DMS53 (cell line): ENCODE measurements at places on chromosomes 2 and 18.

DNA sequence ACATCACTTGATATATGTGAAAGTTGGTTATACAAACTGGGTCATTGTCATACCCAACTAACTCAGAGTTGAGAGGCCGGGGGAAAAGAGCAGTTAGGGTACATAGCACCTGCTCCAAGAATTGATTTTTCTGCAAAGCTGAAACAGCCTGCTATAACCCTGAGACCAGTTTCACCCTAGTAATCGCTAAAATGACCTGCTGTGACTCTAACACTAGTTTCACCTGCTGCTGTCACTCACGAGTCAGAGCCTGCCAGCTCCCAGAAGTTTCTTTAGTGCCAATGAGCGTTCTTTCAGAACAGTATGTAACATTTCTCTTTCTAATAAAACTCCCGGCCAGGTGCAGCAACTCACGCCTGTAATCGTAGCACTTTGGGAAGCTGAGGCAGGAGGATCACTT is 28.0 kb downstream of the SRSF7 start:
- DNase-seq: no peak

DNA sequence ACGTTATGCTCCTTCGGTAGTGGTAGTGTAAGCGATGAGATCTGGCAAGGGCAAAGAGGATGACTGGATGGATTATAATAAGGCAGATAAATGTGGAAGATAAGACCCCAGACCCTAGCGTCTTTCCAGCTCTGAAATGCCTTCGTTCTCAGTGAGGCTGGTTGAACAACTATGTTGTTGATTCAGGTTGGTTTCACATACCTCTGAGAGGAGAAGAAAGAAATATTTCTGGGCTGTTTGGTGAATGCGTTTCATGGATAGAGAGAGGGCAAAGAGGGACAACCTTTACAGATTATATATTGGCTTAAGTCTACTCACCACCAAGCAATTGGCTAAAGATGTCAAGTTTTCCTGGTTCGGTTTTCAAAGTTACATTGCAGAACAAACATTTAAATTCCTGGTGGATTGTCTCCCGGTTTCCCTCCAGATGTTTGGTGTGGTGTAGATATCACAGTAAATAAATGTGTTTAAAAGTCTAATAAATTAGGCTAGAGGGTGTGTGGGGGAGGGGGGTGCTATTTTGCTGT is 190.1 kb upstream of the GLI2 start:
- no peak for DNase-seq

GRCh38 chr2:109069331-109070194 is 59.4 kb upstream of the SH3RF3 start:
- DNase-seq: peak; percentile 40

GRCh38 chr2:10481055-10481665 is 33.0 kb upstream of the ODC1 start:
- DNase-seq: no peak

DNA sequence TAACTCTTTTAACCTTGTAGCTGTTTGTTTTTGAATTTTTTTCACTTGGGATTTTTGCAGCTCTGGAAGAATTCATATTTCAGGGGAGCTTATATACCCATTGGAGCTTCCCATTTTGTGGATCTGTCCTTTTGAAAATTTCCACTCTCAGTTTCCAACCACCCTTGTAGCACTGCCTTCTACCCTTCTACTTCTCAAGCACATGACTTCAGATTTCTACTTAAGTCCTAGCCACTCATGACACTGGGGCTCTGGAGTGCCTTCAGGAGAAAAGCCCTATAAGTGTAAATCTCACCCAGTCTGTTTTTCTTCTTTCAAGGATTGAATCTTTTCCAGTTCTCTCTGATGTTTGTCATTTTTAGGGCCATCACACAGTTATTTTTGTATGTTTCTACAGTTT is 283.7 kb upstream of the KCNH7 start:
- no peak for DNase-seq

DNA sequence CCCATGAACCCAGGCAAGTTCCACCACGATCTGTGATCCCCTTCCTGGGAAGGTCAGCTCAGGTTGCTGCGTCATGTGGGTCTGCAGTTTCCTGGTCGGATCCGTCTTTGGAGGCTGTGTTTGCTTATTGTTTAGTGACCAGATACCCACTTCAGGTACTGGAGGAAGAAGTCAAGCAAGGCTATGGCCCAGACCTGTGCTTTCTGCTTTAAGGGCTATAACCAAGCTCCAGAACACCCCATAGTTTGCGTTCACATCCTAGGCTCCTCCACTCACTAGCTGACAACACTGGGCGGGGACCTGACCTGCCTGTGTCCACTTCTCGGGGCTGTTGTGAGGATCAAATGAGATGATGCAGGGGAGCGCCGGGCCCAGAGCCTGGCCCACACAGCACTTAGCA is 44.0 kb downstream of the MAL start:
- no peak for DNase-seq
